ENCODE measurements at places on chromosomes 3 and 15.

DNA sequence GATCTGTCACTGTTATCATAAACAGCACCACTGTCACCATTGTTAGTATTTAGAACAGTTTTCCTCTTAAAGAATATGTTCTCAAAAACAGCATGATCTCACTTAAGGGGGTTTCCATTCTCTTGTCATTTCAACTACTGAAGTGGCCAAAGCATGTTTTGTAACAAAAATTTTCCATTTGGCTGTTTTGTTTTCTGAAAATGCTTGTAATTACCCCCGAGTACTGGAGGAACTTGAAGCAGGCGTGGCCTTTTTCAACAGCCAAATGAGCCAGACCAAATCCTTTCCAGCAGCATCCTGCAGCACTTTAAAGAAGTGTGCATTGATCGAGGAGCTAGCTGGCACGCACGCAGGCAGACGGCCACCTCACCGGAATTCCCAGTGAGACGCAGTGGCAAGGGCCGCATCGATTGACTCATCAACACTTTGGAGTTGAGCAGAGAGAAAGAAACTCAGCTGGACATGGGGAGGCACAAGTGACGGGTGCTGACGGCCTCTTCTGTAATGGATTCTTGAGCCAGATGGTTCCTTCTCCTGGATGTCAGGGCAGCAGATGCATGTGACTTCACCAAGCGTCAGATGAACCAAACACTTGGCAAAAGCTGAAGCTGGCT, 234.3 kb upstream of the IGF1R start:
- no peak for DNase-seq

DNA sequence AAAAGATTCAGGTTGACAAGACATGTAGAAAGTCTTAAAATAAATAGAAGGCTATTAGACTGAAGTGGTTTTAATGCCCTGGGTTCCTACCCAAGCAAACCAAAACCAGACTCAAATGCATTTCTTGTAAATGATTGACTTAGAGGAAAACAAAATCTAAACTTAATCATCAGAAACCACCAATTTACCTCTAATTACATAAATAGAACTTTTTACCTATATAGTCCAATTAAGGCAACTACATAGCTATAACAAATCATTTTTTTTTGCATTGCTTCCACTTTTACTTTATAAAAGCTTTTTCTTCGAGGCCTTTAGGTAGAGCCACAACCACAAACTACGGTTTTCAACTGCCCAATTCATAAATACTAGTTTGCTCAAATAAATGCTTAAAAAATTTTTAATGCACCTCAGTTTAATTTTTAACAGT, 231.3 kb upstream of the ARHGEF26 start:
- DNase-seq: no peak

- DNase-seq: no peak
These were observed 21.6 kb upstream of the MOBP start for GRCh38 chr3:39445927-39446326.

DNA sequence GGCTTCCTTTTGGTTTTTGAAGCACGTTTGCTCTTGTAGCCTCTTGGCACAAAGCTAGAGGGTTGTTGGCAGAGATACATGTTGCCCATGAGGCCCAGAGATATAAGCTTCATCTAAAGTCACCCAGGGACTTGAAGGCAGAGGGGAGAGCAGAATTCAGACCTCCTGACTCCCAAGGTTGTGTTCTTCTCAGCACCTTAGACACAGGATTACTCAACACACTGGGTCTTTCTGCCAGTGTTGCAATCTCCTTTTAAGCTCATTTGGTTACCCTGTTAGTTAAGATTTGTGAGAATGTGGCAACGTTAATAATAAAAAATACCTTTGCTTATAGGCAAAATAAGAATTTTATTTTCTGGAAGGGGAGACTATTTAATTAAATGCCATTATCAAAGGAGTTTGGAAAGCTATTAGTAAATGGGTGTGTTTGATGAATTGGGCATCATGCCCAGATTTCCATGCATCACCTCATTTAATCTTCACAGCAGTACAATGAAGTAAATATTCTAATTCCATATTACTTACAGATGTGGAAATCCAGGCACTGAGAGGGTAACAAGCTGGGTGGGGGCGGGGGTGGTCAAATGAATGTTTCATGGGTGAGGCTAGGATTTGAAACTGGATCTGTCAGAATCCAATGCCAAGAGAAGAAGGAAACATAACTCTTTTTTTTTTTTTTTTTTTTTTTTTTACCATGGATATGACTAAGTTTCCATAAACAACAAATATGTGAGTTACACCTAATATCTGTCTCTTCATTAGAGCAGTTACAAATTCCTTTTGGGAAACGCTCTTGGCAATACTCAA, 183.3 kb downstream of the NR1D2 start:
- DNase-seq: no peak

DNA sequence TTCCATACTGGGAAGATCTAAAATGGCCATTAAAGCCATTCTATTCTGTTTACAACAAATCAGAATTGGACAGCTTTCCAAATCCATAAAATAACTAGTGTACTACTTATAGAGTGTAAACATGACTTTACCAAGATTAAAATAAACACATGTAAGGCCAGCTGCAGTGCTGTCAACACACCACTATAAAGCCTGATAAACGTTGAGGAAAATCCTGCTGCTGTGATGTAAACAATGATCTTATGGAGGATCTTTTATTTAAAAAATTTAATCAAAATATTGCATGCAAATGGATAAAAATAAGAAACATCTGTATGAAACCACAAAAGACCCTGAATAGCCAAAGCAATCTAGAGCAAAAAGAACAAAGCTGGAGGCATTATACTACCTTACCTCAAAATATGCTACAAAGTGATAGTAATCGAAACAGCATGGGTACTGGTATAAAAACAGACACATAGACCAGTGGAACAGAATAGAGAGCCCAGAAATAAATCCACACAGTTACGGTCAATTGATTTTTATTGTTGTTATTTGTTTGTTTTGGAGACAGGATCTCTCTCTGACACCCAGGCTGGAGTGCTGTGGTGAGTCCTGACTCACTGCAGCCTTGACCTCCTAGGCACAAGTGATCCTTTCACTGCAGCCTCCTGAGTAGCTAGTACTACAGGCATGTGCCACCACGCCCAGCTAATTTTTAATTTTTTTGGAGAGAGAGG, 428.8 kb upstream of the C2CD4B start:
- no peak for DNase-seq

DNA sequence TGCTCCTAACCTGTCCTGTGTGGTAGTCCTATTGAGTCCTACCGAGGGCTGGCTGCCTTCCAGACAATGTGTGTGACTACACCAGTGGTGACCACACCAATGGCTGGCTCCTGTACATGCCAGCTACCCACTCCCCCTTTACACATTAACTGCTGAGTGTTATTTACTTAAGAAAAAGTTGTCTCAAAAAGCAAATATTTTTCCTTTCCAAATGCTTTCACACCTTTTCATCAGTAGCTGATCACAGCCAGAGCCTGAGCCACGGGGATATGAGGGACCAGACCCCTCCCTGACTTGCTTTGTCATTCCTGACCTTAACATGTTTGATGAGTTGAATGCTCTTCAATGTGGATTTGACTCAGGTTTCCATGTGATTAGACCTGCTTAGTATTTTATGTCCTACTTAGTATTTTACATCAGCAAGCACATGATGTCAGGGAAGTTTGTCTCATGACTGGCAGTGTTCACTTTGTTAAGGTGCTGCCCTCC, 29.6 kb upstream of the GREM1 start:
- no peak for DNase-seq

- DNase-seq: no peak
These were observed 16.4 kb upstream of the HHATL start for GRCh38 chr3:42719002-42719401.

GRCh38 chr3:109927726-109928125, 590.4 kb upstream of the DPPA4 start:
- no peak for DNase-seq

- DNase-seq: no peak
These were observed 52.8 kb upstream of the NSMCE3 start for GRCh38 chr15:29322415-29322814.

DNA sequence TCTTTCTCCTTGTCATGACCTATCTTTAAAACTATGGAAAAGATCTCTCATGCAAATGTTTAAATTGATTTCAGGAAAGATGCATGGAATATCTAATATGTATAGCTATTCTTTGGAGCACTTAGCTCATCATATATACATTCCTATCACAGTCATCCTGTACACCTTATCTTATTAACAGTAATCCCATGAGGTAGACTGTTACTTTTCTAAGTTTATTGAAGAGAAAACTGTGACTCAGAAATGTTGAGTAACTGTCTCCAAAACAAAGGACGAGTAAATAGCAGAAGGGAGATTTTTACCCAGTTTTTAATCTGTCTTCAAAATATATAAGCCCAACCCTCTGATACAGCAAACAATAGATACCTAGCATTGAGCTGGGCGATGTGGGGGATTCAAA, 308.3 kb downstream of the GAP43 start:
- no peak for DNase-seq

DNA sequence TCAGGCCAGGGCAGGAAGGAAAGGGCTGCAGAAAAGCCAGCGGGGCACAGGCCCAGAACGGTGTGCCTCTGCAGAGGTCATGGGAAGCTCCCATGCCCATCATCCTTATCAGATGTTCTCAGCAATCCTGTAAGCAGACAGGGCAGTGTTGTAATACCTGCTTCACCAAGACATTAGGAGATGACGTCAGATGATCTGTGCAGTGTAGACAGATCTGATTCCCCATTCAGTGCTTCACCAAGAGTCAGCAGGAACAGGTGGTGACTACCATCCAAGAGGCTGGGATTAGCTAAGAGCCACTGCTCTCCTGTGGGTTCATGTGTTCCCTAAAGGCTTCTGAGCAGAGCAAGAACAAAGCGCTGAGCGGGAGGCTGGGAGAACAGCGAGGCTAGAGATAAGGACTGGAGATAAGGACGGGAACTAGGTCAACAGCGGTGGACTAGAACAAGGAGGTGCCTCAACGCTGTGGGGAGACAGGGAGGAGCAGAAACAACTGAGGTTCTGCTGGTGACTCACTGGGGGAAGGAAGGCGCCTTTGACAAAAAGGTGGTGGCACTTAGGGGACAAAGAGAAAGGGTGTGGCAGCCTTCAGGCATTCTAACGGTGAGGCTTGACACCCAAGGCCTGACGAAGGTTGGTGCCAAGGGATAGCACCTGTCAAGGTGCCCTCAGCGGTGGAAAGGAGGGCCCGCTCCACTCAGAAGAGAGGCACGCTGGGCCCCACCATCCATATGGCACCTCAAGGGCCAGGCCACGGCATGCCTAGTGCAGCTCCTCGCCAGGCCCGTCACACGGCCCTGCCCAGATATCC, 28.4 kb downstream of the CCDC12 start:
- no peak for DNase-seq

- DNase-seq: no peak
These were observed 13.6 kb downstream of the ZKSCAN7 start for GRCh38 chr3:44568561-44568960.

- no peak for DNase-seq
These were observed 137.2 kb upstream of the IQSEC1 start for GRCh38 chr3:13210221-13210975.

- DNase-seq: no peak
These were observed 92.0 kb upstream of the TSEN2 start for GRCh38 chr3:12392101-12392878.

GRCh38 chr3:156657862-156658731, 16.3 kb upstream of the TIPARP start:
- no peak for DNase-seq

GRCh38 chr3:182138393-182138792, 426.7 kb downstream of the SOX2 start:
- no peak for DNase-seq

GRCh38 chr15:66850078-66850991, 148.3 kb downstream of the SMAD6 start:
- DNase-seq: no peak

- no peak for DNase-seq
These were observed 64.4 kb upstream of the SNRPA1 start for GRCh38 chr15:101359365-101359947.

DNA sequence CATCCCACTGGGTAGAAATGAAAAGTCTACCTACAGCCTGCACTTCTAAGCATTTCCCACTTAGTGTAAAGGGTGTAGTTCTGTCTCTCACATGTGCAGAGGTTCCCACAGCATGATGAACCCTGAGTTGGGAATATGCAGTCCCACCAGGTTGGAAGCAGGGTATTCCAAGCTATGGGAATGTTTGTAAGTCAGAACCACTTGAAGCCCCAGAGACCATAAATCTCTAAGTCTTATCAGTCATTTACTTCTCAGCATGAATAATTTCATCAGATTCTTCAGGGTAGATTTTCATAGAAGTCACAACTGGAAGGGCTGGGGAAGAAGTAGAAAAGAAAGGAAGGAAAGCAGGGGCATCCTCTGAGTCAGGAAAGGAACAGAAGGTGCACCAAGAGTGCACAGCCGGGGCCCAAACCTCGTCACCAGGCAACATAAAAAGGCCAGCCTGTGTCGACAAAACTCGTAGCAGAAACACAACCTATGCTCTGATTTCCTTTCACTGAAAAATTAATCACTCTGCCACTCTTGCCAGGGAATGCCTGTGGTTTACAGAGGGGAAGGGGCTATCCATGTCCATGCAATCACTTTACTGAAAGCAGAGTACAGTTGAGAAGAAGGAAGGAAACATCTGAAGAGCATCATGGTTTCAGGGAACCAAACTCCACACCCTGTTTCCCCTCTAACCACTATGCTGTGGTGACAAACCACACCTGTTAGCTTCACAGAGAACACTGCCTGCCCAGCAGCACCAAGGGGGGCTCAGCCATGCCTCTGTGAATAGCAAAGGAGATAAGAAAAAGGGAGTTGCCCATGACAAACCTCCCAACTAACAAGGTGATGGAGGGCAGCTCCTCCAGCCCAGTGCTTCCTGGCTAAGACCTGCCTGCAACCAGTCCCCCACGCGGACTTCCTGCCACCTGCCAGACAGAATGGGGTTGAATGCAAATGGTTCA, 40.5 kb downstream of the SH3BP5 start:
- DNase-seq: no peak

DNA sequence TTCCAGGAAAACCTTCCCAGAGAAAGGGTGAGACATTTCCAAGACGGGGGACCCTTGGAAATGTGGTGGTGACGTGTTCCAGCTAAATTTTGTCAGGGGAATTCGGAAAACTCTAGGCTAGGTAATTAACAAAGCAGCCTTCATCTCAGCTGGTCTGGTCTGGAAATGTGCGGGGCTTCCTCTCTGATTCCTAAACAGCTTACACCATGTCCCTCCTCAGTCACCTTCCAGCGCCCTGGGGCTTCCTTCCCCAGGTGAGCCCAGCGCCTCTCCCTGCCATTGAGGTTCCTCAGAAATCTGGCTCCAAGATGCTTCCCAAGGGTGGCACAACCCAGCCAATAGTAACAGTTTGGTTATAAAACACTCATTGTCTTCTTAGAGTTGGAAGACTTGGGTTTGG, 571 bp downstream of the ACAD9 start:
- no peak for DNase-seq

GRCh38 chr15:82040390-82040789, 5.4 kb downstream of the MEX3B start:
- DNase-seq: no peak
